ENCODE measurements at places on chromosomes 1 and 21.

DNA sequence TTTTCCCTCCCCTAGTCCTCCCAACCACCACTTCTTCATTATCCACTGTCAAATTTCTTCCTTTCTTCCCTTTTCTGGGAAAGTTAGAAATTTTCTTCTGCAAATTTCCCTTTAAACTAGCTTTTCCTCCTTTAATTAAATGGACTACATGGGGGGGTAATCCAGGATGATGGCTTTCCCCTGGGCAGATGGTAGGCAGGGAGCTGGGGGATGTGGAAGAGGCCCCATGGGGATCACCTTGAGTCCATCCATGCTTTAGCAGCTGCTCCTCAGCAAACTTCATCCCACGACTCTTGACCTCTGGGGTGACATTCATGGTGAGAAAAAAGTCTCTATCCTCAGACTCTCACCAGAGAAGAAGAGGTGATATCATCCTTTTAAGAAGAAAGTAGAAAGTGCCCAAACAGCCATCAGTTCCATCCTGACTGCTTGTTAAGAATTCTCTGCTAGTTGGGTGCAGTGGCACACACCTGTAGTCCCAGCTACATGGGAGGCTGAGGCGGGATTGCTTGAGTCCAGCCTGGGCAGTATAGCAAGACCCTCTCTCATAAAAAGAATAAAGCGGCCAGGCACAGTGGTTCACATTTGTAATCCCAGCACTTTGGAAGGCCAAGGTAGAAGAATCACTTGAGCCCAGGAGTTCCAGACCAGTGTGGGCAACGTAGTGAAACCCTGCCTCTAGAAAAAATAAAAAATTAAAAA, 2.4 kb downstream of the GPATCH4 start:
- DNase-seq, result no peak

GRCh38 chr21:45747233-45747766, 103.8 kb downstream of the PCBP3 start:
- DNase-seq, result no peak

DNA sequence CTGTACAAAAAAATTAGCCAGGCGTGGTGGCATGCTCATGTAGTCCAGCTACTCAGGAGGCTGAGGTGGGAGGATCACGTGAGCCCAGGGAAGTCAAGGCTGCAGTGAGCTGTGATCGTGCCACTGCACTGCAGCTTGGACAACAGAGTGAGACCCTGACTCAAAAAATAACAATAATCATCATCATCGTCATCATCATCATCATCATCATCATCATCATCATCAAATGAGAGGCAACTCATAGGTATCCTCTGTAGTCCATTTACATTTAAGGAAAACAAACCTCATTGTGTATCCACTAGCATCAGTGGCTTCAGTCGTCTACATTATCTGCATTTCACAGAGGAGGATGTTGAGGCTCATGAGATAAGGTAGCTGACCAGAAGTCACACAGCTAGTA, 68.8 kb upstream of the SELENON start:
- no peak for DNase-seq

DNA sequence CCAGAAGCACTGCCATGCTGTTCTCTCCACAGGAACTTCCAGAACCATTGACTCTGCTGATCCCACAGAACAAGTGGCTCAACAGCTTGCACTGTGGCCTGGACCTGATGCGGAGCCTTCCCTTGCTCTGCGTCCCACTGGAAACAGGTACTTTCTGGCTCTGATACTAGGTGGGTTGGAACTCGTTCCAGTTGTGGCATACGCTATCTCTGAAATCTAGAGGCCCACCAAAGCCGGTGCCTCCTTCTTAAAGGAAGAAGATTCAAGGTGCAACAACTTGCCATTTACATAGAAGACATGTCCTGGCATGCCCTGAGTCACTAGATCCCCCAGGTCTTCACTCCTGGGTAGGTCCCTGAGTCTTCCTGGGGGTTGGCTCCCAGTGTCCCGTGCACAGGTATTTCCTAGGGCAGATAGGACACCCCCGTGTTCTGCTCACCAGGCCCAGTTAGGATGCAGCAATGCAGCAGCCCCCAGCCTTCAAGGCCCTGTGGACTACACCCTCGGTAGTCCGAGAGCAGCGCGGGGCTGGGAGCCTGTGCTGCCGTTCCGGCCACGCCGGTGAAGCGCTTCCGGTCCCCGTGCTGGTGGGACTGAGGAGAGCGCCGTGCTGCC, 10.8 kb upstream of the PCBP3 start:
- DNase-seq, result no peak

- no peak for DNase-seq
Observed at GRCh38 chr1:240344918-240345317, 253.2 kb downstream of the FMN2 start.

- no peak for DNase-seq
Observed at GRCh38 chr1:212641956-212642355, 33.4 kb downstream of the ATF3 start.

GRCh38 chr1:223886516-223886921, 40.8 kb upstream of the TP53BP2 start:
- no peak for DNase-seq

- DNase-seq, result peak; percentile 49
Observed at GRCh38 chr1:6260961-6261614, at the start of gene GPR153. GPR153 (minus strand) TSS chr1:6261098; CDS start chr1:6254905, 6,193 bp downstream.

DNA sequence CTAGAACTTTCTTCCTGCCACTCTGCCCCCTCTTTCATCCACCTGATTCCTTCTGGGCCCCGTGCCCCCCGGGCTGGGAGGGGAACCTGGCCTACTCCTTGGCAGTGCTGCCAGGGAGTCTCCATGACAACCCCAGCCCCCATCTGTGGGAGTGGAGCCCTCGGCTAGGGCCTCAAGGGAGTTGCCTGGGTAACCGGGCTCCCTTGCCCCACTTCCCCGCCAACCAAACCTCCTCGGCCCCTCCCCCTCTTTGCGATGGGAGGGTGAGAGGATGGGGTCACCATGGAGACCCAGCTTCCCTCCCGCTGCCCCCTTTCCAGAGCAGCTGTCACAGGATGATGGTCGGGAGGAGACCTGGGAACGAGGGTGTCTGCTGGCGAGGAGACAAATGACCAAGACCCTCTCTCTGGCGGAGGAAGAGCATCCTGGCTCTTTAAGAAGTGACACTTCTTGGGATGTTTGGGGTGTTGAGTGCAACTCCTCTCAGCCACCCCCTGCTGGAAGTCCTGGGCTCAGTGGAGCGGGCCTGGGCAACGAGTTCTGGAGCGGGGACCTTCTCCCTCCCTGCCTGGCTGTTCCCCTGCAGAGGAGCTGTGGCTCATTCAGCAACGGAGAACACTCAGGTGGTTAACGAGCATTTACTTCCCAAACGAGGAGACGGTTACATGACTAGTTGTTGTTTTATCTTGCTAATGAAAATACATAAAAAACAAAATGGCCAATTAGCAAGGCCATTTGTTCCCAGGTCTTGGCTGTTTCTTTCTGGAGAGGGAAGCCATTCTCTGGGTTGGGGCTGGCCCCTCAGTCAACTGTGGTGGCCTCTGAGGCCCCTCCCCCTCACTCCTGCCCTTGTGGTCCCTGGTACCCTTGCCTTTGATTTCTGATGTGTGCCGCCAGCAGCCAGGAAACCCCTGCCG, 82.8 kb downstream of the UBIAD1 start:
- DNase-seq, result no peak

- peak; percentile 37 for DNase-seq
Observed at GRCh38 chr1:112358798-112359408, 37.1 kb upstream of the CTTNBP2NL start.

DNA sequence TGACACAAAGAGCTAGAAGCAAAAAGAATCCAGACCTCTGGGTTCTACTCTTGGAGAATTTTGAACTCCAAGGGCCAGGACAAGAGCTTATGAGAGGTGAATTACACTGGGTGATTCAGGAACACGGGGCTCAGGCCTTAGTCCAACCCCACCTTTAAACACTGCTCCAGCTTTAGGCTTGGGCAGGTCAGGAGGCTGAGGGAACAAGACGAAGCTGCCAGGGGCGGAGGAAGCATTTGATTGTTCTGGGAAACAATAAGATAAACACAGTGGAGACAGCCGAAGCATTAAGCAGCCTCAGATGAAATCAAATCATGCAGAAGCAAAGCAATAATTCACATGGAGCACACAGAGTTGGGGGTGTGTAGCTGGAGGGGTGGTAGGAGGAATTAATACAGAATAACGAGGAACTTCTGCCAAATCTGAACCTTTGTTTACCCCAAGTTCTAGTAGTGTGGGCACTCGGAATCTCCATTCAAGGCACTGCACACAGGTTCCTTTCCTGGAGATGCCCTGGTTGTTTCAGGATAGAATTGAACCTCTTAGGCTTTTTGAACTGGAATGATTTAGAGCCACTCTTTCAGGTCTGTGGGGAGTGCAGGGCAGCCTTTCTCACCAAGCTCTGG, 93.2 kb downstream of the PLXNA2 start:
- DNase-seq, result no peak

DNA sequence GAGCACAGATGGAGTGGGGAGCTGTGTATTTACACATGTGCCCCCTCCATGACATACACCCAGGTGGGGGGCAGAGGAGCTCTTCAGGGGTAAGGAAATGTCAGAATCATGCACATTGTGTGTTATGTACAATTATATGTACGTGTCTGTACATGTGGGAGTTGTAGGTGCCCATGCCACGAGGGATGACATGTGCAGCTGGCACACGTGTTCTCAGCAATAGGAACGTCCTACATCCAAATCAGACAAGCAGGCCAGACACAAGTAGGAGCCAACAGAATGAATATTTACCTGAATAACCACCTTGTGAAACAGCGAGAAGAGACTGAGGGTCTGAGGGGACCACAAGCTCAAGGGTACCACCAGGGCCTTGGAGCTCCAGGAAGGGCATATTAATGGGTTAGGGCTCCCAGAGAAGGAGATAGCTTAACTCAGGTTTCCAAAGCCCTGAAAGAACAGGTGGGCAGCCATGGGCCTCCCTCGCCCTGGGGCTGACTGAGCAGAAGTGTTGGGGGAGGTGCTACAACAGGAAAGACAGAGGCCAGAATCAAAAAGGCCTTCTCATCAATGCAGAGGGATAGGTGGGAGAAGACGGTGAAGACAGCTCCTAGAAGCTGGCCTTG, 3.2 kb downstream of the COL16A1 start:
- no peak for DNase-seq

DNA sequence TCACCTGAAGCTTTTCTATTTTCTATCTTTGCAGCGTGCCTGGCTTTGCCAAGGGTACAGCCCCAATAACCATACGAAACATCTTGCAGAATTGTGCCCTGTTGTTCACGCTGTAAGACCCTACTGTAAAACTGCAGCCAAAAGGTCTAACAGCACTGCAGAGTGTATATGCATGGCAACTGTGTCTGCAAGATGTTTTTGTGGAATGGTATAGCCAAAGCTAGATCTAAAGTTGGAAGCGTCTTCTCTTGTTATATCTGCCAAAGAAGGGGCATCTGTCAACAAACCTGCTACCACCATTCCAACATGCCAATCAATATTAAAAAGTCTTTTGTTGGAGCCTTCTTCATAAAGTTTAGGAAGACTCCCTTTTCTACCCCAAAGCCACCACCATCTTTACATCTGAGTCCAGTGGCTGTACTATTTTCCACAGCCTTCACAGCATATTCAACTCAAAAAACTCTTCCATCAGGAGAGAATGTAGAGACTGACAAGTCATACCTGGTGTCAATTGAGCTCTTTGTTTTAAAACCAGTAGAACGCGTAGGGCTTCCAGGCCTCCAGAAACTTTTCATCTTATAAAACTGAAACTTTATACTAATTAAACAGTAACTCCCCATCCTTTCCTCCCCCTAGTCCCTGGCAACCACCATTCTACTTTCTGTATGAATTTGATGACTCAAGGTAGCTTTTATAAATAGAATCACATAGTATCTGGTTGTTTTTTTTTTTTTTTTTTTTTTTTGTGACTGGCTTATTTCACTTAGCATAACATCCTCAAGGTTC, 40.0 kb downstream of the ZSCAN20 start:
- DNase-seq, result no peak

DNA sequence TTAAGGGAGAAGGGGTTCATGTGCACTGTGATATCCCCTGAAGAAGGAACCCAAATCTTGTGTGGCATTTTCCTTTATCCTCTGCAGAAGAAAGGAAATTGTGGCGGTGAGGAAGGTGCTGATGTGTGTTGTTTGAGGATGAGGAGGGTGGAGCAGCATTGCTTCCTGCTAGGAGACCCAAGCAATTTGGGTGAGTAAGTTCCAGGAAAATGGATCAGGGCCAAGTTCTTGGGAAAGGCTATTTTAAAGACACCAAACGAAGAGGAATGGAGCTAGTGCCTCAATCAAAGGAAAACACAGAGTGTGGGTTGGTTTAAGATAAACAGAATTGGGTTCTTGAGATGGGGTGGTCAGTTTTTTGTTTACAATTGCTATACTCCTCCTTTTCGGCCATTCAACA, 86.7 kb upstream of the MARK1 start:
- DNase-seq, result no peak

DNA sequence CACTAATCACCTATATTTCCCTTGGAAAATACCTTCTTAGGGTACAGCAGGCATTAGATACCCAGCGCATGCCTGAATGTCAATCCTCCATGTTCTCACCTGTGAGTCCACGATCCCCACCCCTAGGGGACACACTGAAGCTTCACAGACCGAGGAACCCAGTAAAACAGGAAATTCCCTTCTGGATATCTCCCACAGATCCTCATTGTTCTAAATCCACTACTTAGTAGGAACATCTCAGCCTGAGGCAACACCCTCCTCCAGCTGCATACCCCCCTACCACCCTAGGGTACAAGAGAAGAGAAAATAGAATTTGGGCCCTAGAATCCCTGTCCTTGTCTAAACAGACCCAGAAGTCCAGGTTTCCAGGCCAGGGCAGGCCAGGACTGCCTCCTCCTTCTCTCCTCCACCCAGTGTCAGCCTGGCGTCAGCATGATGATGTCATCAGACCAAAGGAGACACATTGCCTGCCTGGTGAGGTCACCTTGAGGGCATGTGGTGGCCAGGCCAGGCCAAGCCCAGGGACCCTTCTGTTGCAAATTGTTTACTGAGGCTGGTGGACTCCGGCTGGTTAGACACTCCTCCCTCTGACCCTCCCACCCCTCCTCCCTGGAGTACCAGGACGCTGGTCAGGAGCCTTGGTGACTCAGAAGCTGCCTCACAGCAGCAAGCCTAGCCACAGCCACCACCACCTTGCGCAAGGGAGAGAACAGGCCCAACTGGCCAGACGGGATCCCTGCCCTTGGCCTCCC, 6.2 kb downstream of the NECTIN4 start:
- DNase-seq, result no peak

DNA sequence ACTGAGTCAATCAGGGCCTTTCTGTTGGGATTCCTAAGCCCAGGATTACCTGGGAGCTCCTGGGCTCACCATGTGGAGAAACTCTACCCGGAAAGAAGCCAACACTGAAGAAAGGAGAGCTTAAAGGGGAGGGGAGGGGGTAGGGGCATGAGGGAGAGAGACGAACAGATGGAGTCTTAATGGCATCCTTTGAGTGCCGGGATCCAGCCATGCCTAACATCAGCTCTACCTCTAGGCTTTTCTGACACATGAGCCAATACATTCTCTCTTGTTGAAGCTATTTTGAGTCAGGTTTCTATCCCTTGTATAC, 75.0 kb downstream of the NPHP4 start:
- no peak for DNase-seq

DNA sequence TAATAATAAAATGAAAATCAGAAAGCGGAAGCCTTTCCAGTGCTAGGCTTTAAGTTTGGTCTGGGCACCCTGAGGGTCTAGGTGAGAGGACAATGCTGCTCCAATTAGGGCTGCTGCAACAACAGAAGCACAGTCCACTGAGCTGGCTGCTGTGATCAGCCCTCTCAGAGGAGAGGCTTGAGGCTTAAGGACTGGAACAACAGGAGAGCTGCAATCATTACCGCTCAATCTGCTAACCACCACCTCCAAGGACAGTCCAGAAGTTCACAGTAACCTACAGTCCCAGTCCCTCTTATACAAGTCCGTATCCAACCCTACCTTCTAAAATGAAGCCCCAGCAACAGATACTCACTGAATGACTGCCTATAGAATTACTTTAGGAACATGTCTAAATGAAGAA, 62.1 kb downstream of the USP24 start:
- DNase-seq, result no peak

Measured in stimulated activated naive CD8-positive, alpha-beta T cell treated with anti-CD3 and anti-CD28 coated beads, Interleukin-15, amount 100 ng/mL, for 72 hours (primary cell).